AG10803 (cell line): ENCODE measurements at places on chromosomes 7 and 10.

- DNase-seq, result peak; percentile 39
These were observed 45.5 kb upstream of the LRRN3 start for GRCh38 chr7:111045449-111045848.

GRCh38 chr7:128425850-128426249, 16.1 kb upstream of the IMPDH1 start:
- DNase-seq, result peak; percentile 48

DNA sequence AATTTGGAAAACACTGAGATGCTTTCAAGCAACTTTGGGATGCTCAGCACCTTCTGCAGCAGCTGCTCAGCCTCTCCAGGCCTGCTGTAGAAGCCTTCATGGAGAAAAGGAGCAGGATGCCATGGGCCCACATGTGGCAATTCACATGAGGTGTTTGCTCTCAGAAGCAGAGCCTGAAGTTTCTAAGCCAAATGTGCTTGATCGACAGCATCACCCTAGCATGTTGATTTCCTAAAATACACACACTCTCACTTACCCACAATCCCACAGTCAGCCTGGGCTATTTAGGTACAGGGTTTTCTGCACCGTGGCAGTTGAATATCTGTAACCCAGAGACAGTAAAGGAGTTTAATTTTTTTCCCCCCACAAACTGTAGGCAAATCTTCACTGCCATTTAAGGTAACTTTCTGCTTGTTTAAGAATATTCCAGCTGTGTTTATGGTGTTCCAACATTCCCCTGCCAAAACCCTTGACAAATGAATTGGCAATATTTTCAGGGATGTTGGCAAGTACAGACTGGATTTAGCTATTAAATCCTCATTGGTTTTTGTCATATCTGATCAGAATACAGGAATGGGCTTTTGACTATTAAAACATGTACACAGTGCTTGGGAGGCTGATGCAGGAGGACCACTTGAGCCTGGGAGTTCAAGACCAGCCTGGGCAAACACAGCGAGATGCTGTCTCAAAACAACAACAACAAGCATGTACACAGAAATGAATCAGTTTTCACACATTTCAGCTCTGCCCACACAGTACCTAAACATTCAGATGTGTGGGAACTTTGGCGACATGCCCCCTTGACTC, 244.2 kb downstream of the CELF2 start:
- DNase-seq, result no peak

- peak; percentile 68 for DNase-seq
These were observed 322.7 kb downstream of the GFRA1 start for GRCh38 chr10:115950320-115950719.

DNA sequence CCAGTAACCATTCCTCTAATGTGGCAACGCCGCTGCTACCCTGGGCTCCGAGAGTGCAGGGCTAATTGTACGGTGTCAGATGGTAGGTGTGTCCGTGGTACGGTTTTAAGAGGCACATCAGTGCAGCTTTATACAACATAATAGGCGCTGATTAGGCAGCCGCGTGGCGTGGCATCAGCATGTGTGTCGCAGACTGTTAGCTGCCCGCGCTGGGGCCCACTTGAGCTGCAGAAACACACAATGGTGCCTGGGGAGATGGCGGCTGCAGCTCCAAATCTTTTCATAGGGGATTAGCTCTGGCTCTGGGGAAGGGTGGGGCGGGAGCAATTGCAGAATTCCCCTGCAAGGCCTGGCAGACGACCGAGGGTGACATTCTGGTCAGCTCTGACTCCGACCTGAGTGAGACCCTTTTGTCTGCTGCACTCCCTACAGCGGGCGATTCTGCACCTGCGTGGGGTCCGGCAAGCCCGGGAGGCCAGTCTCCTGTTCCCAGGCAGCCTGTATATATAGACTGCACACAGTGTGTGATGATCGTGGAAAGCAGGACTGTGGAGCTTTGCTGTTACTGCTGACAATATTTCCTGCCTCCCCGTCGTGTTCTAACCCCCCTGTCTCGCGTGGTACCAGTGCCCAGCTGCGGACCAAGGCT, 722.7 kb upstream of the CELF2 start:
- DNase-seq, result no peak

GRCh38 chr10:34626158-34626880, 188.8 kb downstream of the PARD3 start:
- DNase-seq, result peak; percentile 21

GRCh38 chr10:63431962-63432797, 33.6 kb downstream of the JMJD1C start:
- DNase-seq, result no peak

GRCh38 chr10:34255035-34255434, 560.1 kb downstream of the PARD3 start:
- peak; percentile 12 for DNase-seq

GRCh38 chr10:77162697-77163096, 474.9 kb downstream of the KCNMA1 start:
- DNase-seq, result peak; percentile 53

DNA sequence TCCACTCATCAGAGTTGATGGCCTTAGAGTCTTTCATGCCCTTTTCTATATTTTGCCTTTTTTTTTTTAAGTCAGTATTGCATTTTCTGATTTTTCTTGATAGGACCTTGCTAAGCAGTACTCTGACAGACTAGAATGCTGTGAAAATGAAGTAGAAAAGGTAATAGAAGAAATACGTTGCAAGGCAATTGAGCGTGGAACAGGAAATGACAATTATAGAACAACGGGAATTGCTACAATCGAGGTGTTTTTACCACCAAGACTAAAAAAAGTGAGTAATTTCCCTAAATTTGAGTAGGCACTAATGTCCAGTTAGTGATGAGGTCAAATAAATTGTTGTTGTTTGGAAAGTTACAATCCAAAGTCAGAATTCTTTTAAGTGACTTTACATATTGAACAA, 7.4 kb downstream of the NUB1 start:
- DNase-seq, result no peak

- no peak for DNase-seq
These were observed 83.9 kb downstream of the HIP1 start for GRCh38 chr7:75654855-75655254.

GRCh38 chr7:1567896-1568510, 1.8 kb downstream of the PSMG3 start:
- peak; percentile 83 for DNase-seq

DNA sequence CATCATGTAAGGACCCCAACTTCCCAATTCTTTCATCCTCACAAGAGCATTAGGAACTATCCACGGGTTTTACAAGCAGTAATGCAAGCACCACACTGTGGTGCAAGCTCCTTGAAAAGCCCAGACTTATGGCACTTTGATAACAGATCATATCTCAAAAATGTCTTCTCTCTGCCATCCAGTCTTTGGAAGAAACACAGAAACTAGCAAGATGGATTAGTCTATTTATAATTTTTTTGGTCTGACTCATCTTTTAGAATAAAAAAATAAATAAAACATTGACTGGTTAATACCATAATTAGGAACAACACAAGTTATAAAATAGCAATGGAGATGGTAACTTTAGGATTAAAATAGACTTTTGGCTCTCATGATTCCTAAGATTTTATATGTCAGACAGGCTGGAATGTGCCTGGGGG, 49.0 kb upstream of the CALD1 start:
- DNase-seq, result peak; percentile 81

DNA sequence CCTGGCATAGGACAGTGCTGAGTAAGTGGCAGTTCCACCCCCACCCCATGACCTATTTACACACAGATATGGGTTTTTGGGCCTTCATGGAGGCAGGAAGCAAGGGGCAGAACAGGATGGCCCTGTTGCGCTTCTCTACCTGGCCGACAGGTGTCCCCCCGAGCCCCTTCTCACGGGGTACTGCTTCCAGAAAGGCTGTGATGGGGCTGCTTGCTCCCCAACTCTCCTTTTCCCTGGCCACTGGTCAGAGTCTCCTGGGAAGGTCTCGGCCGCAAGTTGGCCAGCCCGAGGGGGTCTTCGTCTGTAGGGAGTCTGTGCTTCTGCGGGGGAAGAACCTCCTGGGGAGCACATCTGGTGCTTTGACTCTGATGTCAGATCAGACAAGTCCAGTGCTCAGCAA, 139.8 kb upstream of the TNS3 start:
- no peak for DNase-seq

- DNase-seq, result peak; percentile 94
These were observed at the start of gene ATP6V1F for GRCh38 chr7:128862571-128863432. ATP6V1F (plus strand) TSS chr7:128862856; CDS start chr7:128862905, 49 bp downstream.

DNA sequence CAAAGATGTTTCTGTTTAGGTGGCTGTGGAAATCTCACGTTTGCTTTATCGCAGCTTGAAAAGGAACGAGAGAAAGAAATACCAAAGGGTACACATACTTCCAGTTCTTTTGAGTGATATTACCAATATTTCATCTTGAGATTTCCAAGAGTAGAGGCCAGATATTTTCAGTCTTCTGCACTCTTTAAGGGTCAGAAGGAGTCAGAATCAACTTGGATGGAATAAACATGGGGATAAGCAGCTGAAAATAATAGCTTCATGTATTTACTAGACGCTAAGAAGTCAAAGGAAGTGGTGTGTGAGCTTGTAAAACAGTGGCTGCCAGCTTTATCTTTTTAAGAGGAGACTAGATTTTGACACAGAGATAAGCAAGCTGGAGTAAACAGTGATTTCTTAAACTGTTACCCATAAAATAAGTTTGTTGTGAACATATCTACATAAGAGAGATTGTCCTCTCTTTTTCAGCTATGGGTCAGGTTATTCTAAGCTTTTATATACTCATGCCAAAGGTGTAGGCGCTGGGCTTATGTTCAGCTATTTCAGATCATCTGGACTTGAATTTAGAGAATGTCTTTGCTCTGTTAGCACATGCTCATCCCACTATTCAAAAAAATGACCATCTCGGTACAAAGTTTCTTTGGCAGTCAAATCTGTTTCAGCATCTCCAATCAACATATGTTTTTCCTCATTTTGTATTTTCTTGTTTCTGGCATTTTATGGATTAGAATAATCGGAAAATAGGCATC, 170.8 kb upstream of the TCF7L2 start:
- DNase-seq, result no peak

GRCh38 chr10:35236739-35237138, 99.6 kb upstream of the CCNY start:
- peak; percentile 21 for DNase-seq

DNA sequence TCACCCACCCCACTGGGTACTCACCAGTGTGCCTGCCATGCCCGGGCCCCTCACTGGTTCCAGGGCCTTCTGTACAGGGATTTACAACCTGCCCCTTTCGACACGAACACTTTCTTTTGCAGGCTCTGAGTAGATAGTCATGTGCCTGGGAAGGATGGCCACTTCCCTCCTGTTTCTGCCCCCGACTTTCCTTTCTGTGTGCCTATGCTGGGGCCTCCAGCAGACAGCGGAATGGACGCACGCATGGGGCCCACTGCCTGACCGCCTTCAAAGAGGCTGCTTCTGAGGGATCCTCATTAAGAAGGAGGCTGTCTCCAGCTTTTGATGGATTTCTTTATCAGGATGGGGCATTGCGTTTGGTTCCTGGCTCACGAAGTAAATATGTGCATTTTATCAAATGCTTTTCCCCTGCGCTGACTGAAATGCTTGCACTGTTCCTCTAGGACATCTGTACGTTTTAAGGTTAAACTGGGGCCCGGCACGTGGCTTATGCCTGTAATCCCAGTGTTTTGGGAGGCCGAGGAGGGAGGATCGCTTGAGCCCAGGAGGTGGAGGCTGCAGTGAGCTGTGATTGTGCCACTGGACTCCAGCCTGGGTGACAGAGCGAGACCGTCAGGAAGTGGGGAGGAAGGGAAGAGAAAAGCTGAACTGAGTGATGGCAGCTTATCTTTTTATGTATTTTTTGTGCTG, 29.4 kb upstream of the NKX6-2 start:
- no peak for DNase-seq

DNA sequence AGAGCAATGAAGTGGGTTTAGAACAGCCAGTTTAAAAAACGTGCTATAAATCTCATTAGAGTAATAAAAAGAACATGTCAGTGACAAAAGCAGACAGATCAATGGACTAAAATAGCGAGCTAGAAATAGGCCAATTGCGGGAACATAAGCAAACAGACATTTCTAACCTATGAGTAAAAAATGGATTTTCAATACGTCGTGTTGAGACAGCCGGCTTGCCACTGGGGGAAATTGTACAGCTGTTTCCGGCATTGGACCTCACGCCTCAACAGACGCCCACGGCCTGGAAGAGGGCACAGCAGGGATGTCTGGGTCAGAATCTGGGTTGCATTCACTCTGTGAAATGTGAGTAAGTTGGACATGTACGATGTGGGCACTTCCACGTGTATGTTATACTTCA, 92.9 kb downstream of the SVOPL start:
- DNase-seq, result peak; percentile 32

GRCh38 chr10:6667679-6668270, 87.7 kb upstream of the PRKCQ start:
- peak; percentile 24 for DNase-seq

GRCh38 chr10:119346095-119346832, 138.9 kb downstream of the GRK5 start:
- DNase-seq, result no peak

- peak; percentile 78 for DNase-seq
These were observed 14.6 kb downstream of the IFIT3 start for GRCh38 chr10:89342206-89342958.

DNA sequence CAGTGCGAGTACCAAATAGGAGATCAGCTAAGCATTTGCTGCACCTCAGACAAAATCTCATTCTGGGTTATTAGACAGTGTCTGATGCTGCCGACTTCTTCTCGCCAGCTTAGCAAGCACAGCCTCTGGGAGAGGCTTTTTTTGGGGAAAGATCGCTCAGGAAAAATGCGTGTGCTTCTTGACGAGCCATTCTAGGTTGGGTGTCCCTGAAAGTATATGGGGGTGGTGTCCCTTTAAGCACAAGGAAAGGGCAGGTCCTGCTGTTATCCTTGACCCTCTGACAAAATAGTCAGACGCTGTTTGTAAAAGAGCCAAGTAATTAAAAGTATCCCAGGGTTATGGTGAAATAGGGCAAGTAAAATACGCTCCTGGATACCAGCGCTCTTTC, 540.1 kb upstream of the FZD8 start:
- DNase-seq, result no peak

DNA sequence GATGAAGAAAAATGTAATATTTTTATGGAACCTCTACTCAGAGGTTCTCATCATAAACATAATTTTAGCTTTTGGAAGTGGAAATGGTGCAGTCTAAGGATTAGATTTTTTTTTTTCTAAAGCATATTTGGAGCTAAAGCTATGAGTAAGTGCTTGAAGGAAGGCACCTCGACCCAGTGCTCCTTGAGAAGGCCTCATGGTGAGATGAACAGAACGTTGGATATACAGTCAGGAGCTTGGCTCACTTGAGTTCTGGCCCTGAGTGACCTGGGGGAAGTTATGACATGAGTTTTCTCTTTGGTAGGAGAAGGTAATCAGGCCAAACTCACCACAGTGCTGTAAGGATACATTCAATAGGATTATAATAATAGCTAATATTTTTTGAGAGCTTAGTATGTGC, 163.3 kb downstream of the JCAD start:
- peak; percentile 13 for DNase-seq
